Stimulated activated CD8-positive, alpha-beta memory T cell treated with anti-CD3 and anti-CD28 coated beads, Interleukin-4, amount 100 ng/mL, for 1 hour (primary cell): ENCODE measurements at places on chromosomes 4 and X.

DNA sequence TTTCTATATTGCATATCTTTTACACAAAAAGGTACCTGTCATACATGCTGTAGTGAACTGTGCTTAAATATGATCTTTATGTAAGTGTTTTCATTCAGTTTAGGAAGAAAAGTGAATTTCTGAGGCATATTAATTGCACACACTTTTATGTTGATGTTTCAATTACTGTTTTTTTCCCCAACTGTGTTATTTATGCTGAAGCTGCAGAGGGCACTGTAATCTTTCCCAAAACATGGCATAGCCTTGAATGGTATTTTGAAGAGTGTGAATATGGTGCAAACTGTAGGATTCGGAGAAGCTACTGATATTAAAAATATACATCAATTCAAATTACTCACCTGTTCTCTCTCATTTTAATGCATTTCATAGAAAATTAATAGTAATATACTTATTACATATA, 6.0 kb upstream of the CENPE start:
- DNase-seq, result no peak

DNA sequence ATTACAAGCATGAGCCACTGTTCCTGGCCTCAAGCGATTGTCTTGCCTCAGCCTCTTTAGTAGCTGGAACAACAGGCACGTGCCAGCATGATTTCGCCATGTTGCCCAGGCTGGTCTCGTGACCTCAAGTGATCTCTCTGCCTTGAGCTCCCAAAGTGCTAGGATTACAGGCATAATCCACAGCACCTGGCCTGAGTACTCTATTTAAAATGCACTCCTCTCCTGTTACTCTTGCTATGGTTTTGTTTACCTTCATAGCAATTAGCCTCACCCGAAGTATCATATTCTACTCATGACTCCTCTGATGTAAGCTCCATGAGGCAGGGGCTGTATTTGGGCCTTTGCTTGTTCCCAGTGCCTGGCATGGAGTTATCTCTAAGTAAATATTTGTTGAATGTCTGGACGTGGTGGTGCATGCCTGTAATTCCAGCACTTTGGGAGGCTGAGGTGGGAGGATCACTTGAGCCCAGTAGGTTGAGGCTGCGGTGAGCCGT, 92.5 kb upstream of the SLC34A2 start:
- no peak for DNase-seq

- no peak for DNase-seq
Observed at GRCh38 chr4:5409237-5409636, 299.1 kb downstream of the EVC2 start.

DNA sequence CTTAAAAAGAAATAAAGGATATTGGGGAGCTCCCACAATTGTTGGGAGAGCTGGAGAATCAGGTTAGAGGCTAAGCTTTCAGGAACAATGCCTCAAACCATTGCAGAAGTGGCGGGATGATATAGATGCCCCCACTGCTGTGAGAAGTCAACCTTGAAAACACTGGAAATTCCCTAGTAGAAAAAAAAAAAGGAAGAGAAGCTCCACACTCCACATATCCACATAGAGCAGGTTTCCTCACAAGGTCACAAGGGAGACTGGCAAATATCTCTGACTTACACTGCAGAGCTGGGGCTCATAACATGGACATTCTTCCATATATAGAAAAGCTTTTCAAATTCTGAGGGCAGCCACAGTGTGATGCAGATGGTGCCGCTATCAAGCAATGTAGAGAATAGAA, 22.7 kb upstream of the OGT start:
- DNase-seq, result no peak

DNA sequence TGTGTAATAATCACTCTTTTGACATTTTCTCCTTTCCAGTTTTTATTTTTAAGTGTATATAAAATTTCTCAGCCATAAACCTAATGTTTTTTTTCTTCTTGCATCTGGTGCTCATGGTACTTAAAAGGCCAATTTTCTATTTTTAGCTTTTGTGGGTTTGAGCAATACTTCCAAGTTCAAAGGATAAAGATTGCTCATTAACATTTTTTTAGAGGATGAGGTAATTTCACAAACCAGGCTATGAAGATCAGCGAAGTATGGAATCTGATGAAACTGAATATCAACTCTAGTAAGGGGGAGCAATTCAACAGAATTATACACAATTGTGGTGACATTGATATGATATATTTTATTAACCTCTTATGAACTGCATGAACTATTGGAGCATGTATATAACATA, 25.8 kb upstream of the KLHL34 start:
- DNase-seq, result no peak

DNA sequence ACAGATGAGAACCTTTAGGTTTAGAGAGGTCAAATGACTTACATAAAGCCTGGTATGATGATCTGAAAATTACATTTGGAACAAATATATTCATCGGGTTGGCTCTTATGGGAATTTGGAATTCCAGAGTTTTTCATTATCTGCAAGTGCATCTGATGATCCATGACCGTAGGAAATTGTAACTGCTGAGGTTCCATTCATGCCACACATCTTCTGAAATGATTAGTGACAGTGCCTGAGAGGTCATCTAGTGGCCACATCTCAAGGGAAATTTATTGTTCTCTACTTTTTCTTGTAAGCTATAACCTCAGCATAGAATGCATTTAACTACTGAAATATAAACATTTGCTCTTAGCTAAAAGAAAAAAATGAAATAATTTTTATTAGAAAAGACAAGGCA, 105.8 kb upstream of the NWD2 start:
- no peak for DNase-seq

GRCh38 chr4:100782356-100782755, 264.5 kb upstream of the EMCN start:
- DNase-seq, result no peak

GRCh38 chr4:38241541-38241940, 281.3 kb downstream of the PTTG2 start:
- DNase-seq, result no peak

GRCh38 chrX:19709812-19710518, 177.4 kb downstream of the SH3KBP1 start:
- no peak for DNase-seq
